Muscle of arm (tissue), 14 donors: ENCODE measurements at places on chromosomes 11 and 22.
A peak's percentile ranks its signal among the peaks of the same experiment; 100 is the strongest.

GRCh38 chr11:128582496-128583366, 4.6 kb downstream of the ETS1 start:
- no peak for DNase-seq

DNA sequence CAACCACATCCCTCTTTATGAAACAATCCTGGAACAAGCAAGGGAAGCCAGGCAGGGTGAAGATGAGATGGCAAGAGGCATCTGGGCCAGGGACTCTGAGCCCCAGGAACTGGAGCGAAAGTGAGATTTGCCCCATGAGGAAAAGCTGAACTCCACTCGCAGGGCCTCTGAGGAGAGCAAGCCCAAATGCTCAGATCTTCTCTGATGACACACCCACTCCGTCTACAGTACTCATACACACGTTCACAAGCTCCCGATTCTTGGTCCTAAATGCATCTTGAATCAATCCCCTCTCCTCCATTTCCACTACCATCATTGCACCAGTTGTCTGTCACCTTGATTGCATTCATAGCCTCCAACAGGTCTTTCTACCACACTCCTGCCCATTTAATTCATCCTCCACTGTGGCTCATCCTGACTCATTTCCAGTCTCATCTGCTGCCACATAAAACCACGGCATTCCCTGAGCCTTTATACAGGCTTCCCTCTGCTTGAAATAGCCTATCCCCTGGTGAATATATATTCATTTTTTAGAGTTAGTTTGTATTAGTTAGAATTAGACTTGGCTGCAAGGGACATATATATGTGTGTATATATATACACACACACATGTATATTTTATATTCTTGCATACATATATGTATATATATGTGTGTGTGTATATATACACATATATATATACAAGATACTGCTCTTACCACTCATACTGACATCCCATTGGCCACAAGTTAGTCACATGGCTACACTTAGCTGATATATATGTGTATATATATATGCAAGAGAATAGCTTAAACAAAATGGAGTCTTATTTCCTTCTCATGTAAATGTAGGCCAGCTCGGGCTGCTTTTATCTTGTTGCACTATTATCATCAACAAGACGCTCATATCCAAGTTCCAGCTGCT, 1.4 kb upstream of the APOA5 start:
- DNase-seq = no peak

DNA sequence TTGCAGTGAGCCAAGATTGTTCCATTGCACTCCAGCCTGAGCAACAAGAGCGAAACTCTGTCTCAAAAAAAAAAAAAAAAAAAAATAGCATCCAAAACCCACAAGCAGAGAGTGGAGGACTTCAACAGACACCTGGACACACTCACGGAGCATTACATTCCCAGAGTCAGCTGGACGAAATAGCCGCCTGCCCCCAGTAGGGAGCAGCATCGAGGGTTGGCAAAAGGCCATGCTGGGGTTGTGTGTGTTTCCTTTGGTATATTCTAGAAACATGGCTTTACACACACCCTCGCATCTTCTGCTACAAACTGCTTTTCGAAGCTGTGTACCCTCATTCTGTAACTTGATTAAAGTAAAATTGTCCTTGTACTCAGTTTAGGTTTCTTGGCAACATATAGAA, 5.3 kb downstream of the ADA2 start:
- peak; percentile 64 for DNase-seq

- no peak for DNase-seq
These were observed 518 bp upstream of the CHRM1 start for GRCh38 chr11:62921573-62922188.

DNA sequence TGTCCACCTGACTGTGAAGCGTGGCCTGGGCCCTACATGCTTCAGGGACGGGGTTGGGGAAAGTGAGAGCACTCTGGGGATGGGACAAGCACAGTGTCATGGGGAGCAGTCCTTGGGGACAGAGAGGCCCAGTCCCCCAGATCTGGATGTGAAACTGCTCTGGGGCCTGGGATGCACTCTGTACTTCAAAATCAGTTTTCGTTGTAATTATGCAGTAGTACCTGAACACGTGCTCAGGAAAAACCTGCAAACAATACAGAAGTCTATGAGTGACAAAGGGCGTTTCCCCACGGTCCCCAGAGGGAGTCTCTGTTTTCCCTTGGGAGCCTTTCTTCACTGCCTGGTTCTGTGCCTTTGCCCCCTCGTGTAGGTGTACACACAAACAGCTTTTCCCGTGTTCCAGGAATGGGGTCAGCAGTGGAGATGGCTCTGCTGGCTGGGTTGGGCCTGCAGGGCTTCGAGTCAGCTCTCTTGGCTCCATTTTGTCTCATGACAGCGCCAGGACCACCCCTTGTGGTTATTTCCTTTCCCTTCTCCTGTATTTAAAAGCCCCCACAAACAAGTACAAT, 5.2 kb upstream of the TNFRSF13C start:
- DNase-seq = no peak

DNA sequence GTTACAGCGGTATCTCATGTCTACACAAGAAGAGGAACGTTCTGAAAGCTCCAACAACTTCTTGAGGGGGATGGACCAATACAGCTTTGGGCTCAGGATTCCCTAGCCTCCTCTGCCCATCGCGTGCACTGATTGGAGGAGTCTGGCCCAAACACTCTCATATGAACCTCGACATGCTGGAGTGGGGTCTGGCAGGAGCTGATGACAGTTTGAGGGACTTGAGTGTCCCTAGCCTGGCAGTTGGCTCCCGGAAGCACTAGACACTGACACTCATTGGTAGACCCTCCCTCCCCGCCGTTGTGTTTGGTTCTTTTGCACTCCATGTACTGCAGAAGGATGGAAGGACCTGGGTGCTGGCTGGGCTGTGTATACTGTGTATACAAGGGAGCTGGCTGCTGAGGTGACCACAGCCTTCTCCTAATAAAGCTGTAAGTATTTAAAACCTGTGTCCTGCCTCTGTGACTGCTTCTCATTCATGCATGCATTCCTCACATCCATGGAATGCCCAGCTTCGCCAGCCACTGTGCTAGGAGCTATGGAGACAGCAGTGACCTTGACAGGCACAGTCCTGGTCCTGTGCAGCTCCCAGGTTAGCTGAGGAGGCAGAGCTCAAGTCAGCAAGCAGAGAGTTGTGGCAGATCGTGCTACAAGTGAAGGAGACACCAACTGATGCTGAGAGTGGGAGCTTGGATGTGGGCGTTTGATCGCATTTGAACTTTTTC, 27.9 kb downstream of the ADAMTS15 start:
- DNase-seq = no peak

DNA sequence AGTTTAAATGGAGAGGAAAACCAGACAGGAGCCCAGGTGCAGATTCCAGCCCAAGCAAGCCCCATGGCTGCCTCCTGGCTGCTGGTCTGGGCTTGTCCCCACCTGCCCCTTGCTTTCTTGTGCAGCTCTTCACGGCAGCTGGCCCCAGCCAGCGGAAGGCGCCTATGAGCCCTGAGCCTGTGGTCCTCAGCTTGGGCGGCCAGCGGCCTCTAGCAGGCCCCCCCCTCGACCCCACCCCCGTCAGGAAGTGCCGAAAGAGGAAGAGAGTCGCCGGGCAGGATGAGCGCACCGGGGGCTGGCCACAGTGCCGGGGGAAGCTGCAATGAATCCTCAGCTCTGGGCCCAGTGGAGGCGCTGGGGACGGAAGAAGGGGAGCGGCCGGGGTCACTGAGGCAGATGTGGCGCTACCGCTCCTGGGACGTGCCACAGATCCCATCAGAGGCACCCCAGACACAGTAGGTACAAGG, 2.1 kb upstream of the DGKZ start:
- DNase-seq = no peak
